Activated CD4-positive, alpha-beta T cell treated with anti-CD3 and anti-CD28 coated beads, Interleukin-2, amount 10 ng/mL, durations not matched to agents 24 days and 14 days (primary cell): ENCODE measurements at places on chromosomes 7 and 10. TPM values are rescaled to one million over a fixed set of nuclear protein-coding genes. Genes with fewer than 3 reads are reported as not detected.

DNA sequence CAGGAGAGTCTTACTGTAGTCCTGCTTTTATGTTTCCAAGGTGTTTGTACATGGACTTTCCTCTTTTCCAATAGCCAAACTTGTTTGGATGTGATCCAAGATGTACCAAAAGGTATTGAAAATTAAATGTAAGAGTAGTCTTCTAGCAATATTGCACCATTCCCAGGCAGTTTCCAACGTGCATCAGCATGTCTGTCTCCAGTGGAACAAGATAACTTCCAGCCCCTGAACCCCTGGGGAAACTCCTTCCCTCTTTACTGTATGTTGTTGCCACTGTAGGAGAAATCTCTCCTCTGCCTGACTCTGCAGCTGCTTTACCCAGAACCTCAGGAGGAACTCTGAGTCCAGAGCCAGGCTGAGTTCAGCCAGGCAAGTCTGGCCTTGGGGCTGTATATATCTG is 18.5 kb downstream of the ARMC10 start:
- no peak for DNase-seq

DNA sequence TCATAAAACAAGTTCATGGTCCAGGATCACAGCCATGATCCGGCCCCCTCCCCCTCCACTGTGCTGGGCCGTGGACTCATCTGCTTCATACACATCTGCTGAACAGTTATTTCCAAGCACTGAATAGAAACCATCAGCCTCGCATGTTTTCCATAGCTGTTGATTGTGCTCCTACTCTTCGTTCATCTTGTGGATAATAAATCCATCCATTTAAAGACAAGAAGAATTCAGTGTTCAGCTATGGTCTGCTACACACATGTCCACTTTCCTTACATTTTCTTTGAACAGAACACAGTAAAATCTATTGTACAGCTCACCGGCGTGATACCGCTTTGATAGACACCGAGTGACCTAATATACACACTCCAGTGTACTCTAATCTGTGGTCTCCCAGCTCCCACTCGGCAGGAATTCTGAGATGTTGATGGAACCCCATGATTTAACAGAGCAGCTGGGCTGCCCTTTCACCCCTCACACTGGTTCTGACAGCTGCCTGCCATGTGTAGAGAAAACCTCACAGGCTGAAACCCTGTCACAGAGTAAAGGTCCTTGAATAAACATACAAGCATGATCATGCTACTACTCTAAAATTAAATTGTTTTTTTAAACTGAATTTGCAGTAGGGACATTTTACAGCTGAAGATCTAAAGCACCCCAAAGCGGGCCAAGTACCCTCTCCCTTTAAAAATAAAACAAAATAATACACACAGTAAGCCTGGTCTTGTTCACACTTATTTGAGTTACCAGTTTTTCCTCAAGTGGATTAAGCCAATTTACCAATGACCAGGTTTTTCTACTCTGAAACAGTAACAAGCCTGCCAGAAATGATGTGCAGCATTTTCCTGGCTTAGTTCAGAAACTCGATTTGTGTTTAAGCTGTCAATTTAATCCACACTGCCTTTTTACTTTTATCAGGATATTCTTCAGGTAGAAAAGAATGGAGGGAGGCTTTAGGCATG is 95.1 kb upstream of the FZD1 start:
- DNase-seq = no peak

DNA sequence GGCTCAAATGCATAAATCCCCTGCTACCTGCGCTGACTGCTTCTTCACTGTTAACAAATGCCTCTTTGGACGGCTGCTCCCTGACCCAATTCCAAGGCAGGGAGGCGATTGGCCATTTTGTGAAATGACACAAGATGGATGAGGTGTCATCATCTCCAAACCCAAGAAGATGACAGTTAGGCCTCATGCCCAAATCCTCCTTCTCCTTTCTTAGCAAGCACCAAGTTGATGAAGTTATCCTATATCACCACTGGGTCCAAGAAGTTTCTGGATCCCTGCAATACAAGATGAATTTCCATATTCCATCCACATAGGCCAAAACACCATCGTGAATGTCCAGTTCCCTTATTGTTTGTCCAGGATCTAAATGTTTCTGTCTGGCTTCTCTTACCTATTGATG is 98.5 kb upstream of the RAB11FIP2 start:
- DNase-seq = no peak

GRCh38 chr7:114930107-114930661 is 8.3 kb downstream of the MDFIC start:
- no peak for DNase-seq

DNA sequence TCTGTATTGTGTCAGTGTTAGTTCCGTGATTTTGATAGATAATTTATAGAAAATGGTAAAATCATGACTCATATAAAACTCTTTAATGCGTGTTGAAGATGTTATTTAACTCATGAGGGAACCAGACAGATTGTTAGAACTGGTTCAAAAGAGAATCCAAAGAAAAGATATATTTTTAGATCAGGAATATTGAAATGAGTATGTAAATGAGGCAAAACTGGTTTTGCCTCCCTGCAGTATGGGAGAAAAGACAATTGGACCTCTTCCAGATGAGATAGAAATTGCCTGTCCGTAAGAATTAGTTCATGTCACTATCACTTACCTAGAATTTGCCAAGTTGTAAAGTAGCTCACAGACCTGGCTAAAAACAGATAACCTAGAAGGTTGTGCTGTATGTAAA is 17.6 kb downstream of the CDC123 start:
- no peak for DNase-seq

DNA sequence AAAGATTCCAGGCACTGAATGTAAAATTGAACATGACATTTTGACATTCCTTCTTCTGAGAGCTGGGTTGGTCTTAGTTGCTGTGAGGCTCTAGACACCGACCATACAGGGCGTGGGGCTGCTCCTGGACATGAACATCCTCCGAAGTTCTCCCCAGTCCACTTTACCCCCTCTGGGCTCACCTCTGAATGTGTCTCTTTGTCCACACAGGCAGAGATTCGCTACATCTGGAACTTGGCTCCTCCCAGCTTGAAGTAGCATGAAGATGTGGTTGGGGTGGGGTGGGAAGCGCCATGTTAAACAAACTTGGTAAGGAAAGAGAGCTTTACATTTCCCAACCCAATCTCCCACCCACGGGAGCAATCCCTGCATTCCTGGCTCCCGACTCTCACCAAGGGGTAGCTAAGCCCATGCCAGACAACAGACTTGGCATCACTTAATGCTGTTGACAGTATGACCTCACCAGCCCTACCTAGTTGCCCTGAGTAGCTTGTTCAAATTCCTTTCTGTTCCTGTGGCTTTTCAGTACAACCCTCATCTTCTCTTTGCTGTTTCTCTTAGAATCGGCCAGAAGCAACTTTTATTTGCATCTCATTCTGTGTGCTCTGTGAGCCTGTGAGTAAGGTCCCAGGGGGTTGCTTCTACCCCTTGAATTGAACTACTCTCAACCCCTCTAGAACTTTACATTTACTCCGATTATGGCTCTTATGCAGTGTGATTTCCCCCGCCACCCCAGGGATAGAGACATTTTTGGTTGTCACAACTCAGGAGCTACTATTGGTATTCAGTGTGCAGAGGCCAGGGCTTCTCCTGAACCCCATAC is 211.4 kb downstream of the SEC23IP start:
- no peak for DNase-seq

- peak; percentile 64 for DNase-seq
Measured at GRCh38 chr7:5429253-5429856, 5.7 kb upstream of the TNRC18 start.

- peak; percentile 70 for DNase-seq
Measured at GRCh38 chr10:88833723-88834122, 17.9 kb downstream of the ANKRD22 start.

DNA sequence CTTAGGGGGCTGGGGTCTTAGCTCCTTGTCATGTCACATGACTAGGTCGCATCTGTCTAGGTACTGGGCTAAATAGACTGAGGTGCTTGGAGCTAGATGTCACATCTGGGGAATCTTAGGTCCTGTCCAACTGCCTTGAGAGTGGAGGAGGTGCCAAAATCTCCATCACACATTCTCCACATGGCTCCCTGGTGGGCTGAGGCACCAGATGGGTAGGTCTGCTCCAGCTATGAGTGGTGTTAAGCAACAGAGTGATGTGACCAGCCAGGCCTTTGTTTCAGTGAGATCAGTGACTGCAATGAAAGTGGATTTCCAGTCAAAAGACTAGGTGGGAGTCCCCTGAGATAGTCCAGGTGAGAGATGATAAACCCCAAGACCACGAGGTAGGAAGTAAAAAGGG is 251.8 kb downstream of the BMPER start:
- DNase-seq = no peak

GRCh38 chr10:21524526-21525366 is 736 bp downstream of the SKIDA1 start:
- DNase-seq = no peak

DNA sequence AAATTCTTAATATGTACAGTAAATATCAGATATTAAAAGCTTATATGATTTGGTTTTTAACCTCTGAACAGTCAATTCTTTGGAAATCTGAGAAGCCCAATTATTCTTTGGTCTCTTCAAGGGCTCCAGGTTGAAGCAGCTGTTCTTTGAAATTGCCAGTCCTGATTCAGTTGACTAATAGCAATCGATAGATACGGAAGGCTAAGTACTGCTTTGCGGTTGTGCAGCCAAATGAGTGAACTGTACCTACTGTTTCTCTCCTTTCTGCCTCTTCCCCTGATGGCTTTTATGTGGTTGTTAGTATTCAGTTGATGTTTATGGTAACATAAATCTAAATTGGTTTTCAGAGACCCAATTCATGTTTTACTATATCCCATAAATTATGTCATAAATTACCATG is 103.1 kb upstream of the RPA3 start:
- no peak for DNase-seq

- DNase-seq = no peak
Measured at GRCh38 chr7:136234040-136234439, 256.9 kb upstream of the MTPN start.

DNA sequence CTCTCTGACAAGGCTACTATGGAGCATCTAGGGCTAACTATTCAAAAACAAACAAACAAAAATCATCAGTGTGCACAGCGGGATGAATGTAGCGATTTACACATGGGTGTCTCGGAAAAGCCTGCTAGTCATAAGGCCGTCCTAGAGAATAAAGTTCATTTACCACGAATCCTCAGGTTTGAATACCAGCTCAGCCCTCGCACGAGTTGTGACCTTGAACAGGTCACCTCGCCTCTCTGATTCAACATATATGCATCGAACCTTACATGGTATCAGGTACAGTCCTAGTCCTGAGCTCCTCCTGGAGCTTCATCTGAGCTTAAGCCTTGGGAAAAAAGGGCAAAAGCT is 572 bp downstream of the ATP5MF start:
- DNase-seq = no peak

DNA sequence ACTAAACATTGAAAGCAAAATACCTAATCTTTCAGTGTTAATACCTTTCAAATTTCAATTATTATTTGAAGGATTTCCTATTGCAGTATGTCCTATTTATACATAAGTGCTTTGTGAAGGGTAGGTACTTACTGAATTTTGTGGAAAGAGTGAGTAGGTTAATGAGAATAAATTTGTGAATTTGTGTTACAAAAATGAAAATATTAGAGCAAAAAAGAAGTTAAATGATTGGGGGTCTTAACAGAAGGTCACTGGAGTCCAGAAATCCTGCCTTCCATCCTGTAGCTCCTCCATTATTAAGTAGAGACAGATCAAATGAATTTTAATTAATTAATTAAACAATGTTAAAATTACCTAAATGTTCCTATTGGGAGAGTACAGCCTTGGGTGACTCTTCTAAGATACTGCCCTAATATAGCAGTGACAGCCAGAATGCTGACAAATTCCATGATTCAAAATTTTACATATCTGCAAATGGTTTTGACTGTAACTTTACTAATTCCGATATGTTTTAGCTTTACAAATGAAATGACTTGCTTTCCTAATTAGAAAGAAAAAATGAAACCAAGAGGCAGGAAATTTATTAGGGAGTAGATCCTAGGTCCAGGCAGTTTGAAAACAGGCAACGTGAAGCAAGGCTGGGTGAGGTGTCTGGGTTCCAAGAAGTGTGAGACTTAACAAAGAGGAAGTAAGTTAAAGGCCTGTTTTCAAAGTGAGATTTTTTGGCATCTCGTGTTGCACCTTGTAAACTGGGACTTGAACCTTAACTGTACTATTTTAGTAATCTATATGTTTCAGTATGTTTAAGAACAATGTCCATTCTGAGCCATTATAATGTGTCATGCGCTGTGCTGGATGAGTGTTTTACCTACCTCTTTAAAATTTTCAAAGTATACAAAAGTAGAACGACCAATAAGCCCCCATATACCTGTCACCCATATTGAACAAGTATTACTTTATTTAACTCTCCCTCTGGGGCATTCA is 1.5 kb downstream of the PIK3CG start:
- DNase-seq = peak; percentile 66

DNA sequence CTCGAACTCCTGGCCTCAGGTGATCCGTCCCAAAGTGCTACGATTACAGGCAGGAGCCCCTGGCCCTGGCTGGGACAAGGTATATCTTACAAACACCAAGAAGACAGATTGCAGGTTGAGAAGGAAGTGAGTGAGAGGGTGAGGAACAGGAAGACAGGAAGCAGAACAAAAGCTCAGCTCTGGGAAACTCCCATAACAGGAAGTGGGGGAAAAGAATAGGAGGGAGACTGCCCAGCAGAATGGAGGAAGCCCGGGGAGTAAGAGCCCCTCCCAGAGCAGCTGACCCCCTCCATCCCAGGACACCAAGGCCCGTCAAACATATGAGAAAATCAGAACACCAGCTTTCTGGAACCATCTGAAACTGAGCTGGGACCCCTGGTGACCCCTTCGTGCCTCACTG is 2.9 kb downstream of the TECPR1 start:
- peak; percentile 64 for DNase-seq

GRCh38 chr7:147756300-147756699 is 834.3 kb upstream of the C7orf33 start:
- DNase-seq = no peak

DNA sequence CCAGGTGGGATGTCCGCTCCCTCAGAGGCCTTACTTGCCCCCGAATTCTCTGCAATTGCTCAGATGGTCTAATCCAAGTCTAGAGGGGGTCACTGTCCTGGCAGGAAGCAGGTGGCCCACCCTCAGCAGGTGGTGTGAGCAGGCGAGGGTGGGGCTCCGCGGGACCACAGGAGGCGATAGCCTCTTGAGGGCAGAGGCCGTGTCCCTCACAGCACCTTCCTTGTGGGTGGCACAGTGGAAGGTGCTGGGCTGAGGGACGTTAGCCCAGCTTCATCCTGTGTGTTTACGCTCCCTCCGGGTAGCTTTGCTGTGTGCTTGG is 38.3 kb upstream of the INPP5A start:
- no peak for DNase-seq

GRCh38 chr10:4174197-4174596 is 389.2 kb upstream of the KLF6 start:
- DNase-seq = no peak

The ARL5B gene
- total RNA-seq = 17.0 and 17.5 TPM in 2 replicates

The CEP55 gene
- 58.5 and 59.3 TPM in 2 replicates for total RNA-seq

The SEMA3E gene
- not detected in 2 replicates for total RNA-seq

The OPN4 gene
- not detected in 2 replicates for total RNA-seq

The NPC1L1 gene
- total RNA-seq = not detected in 2 replicates

The CACNB2 gene
- total RNA-seq = not detected in 2 replicates

The SLC26A5 gene
- total RNA-seq = not detected in 2 replicates

The CNPY4 gene
- total RNA-seq = 16.2 and 17.0 TPM in 2 replicates

The CCDC201 gene
- not detected in 2 replicates for total RNA-seq
